ENCODE measurements at places on chromosomes 3 and 15. TPM values are rescaled to one million over a fixed set of nuclear protein-coding genes. Genes with fewer than 3 reads are reported as not detected.

DNA sequence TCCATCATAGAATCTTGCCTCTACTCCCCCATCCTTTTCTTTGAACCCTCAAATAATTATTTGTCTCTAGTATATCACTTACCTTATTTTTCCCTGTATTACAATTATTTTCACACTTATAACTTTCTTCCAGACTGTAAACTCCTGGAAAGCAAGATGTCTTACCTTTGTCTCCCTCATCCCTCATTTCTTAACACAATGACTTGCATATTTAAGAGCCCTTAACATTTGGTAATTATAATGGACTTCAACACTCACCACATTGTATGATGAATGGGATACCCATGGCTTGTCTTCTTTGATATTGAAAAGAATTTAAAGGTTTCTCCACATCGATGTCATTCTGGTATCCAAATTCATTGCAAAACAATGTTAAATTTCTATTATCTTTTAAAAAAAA lies 81.4 kb upstream of the GUCA1C start:
- H3K4me1 ChIP-seq: no peaks in the 10 kb centered on the region
- H3K4me3 ChIP-seq: no peak overlapping the region
- H3K27me3 ChIP-seq: no peaks in the 10 kb centered on the region
- no peak overlapping the region for H3K27ac ChIP-seq
- no peaks in the 10 kb centered on the region for H3K36me3 ChIP-seq
- no peak for DNase-seq

DNA sequence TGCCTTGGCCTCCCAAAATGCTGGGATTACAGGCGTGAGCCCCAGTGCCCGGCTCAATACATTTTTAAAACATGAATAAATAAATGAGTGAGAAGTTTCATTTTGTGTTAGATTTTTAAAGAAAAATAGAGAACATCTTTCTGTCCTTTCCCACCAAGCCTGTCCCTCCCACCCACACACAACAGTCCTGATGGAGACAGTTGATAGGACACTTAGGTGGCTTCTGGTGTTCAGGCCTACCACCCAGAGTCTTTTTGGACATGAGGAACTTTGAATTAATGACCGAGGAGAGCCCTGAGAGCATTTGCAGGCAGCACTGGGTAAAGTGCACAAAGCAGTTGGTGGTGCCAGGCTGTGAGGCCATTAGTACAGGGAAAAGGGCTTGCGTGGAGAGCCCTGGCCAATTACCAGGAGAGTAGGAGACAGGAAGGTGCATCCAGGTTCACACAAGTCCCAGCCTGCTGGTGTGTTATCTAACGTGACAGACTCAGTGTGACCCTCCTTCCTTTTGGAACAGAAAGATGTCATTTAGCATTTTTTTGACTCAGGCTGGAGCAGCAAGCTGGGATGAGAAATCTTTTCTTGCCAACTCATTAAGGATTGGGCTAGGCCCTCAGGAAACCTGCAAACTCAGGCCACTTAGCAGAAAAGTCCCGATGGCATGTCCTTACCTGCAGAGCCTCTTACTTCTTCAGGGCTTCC lies 103.6 kb downstream of the PDCD6IP start:
- no peak overlapping the region for H3K27ac ChIP-seq
- H3K27me3 ChIP-seq: peaks cover 1% of the 10 kb centered on the region
- no peak for DNase-seq
- H3K4me3 ChIP-seq: no peak overlapping the region

DNA sequence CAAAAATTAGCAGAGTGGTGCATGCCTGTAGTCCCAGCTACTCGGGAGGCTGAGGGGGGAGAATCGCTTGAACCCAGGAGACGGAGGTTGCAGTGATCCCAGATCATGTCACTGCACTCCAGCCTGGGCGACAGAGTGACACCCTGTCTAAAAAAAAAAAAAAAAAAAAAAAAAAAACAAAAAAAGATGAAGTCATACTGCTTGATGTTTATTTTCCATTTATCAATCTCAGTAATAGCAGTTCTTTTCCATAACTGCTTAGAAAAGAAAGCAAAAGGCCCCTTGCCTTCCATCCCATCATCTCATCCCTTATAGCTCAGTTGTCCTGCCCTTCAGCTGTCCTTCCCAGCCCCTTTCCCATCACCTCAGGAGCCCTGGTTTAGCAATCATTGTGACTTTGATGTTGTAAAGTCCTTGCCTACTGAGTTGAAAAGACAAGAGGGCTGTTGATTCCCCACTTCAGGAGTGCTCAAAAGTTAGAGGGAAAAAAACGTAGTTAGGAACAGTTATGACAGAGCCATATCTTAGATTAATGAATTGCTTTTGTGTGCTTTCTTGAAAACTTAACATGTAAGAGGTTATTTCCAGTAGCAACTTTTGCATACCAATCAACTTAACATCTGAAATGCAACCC lies 18.0 kb upstream of the THRB start:
- no peak overlapping the region for H3K27ac ChIP-seq
- no peaks in the 10 kb centered on the region for H3K36me3 ChIP-seq
- no peaks in the 10 kb centered on the region for H3K27me3 ChIP-seq

- H3K4me1 ChIP-seq: peaks cover 19% of the 10 kb centered on the region
- DNase-seq: no peak
- no peak overlapping the region for H3K27ac ChIP-seq
Measured at GRCh38 chr3:161212906-161213305, 8.2 kb upstream of the NMD3 start.

- peaks cover 2% of the 10 kb centered on the region for H3K27me3 ChIP-seq
- no peak overlapping the region for H3K27ac ChIP-seq
- H3K36me3 ChIP-seq: no peaks in the 10 kb centered on the region
- no peaks in the 10 kb centered on the region for H3K4me1 ChIP-seq
- H3K4me3 ChIP-seq: no peak overlapping the region
Measured at GRCh38 chr3:130529486-130530215, 12.7 kb downstream of the COL6A6 start.

- no peaks in the 10 kb centered on the region for H3K27me3 ChIP-seq
- H3K4me3 ChIP-seq: no peak overlapping the region
- no peak overlapping the region for H3K27ac ChIP-seq
- no peaks in the 10 kb centered on the region for H3K36me3 ChIP-seq
- no peaks in the 10 kb centered on the region for H3K4me1 ChIP-seq
Measured at GRCh38 chr3:138066383-138066782, 49.0 kb downstream of the DZIP1L start.

DNA sequence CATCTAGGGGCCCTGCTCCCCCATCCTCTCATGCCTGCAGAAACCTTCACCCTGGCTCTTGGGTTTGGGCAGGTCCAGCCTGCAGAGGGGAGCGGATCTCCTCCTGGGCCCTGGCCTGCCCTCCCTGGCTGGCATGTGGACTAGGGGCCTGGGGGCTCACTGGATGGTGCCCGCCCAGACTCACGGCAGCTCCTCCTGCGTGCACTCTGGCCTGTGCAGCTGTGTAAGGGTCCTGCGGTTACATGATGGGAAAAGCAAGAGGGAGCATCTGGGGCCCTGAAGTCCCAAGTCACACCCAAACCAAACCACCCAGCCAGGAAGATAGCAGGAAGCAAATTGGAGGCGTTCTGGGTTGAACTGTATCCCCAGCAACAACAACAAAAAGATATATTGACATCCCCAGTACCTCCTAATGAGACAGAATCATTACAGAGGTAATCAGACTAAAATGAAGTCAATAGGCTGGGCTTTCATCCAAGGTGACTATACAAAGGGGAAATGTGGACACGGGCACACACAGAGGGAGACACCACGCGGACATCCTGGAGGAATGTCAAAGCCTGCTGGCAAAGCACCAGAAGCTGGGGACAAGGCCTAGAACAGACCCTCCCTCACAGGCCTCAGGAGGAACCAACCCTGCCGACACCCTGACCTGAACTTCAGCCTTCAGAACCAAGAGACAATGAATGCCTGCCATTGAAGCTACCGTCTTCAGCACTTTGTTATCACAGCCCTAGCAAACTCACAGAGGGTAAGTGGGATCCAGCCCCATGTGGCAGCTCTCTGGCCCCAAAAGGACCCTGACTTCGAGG lies 10.4 kb upstream of the CLK3 start:
- no peaks in the 10 kb centered on the region for H3K36me3 ChIP-seq
- peaks cover 32% of the 10 kb centered on the region for H3K4me1 ChIP-seq
- DNase-seq: peak; percentile 22
- H3K27me3 ChIP-seq: peaks cover 11% of the 10 kb centered on the region
- no peak overlapping the region for H3K4me3 ChIP-seq
- no peak overlapping the region for H3K27ac ChIP-seq

DNA sequence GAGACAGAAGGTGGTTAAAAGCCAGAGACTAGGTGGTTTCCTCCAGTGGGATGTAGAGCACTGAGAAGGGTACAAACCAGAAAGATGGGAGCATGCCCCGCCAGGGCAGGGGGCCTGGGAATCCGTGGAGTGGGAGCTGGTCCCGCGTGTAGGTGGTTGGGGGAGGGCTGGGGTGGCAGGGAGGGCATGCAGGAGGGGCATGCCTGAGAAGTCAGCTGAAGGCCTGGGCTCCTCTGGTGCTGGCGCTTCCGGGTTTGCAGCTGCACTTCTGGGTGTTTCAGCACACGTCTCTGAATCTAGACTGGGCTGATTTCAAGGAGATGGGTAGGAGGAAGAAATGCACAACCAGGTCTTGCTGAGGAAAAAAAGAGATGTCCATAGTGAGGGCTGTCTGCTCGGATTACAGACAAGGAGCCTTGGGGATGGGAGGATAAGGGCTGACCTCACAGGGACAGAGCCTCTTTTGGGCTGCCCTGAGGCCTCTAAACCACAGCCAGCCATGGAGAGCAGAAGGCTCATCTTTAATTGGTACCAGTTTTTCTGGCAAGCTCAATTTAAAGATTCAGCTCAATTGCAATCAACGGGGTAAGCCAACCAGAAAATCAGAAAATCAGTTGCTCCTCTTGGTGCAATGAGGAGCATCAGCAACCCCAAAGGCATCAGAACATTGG lies 151.9 kb downstream of the FAM43A start:
- peaks cover 30% of the 10 kb centered on the region for H3K27me3 ChIP-seq
- DNase-seq: no peak
- H3K27ac ChIP-seq: no peak overlapping the region
- no peaks in the 10 kb centered on the region for H3K4me1 ChIP-seq
- no peaks in the 10 kb centered on the region for H3K36me3 ChIP-seq
- no peak overlapping the region for H3K4me3 ChIP-seq

DNA sequence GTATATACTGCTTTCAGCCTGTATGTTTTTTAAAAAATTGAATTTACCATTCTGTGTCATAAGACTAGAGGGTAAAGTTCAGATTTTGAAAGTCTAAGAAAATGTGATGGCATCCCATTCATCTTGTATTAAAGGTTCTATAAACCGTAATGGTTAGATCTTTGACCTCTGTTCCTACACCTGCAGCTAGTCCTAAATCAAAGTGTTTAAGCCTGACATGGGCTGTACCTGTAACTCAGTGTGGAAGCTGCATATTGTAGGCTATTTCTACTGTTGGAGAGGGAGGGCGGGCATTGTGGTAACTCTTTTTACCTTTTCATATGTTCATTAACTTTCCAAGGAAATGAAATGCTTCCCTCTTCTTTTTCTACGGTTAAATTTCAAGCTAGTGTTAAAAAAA lies 53.9 kb downstream of the ARHGEF26 start:
- no peak for DNase-seq
- no peak overlapping the region for H3K27ac ChIP-seq
- H3K36me3 ChIP-seq: no peaks in the 10 kb centered on the region
- no peaks in the 10 kb centered on the region for H3K27me3 ChIP-seq

DNA sequence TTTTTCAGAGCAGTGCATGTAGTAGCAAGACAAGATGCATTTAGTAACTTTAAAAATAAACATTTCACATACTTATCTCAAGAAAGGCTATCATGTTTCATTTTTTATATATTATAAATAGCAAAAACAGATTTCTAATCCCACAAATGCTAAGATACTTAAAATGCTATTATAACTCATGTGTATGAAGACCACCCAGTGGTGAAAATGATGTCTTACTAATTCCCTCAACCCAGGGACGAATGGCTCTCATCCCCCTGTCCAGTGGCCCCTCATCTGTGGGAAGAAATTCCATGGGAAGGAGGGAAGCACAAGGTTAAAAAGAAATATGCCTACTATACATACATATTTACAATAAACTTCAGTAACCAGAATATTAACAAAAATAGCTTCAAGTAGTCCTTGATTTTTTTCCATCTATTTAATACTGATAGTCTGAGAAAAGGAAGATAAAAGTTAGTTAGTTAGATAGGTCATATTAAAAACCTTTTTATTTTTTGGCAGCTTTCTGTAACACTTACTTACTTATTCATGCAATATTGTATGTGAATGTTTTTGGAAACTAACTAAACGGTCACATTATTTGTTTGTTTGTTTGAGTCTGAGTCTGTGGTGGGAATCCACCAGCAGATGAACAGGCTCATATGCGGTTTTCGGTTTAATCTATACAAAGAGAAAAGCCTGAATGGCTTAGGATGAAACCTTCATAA lies 14.8 kb downstream of the NR2E3 start:
- H3K4me3 ChIP-seq: no peak overlapping the region
- no peak overlapping the region for H3K27ac ChIP-seq
- DNase-seq: no peak
- H3K27me3 ChIP-seq: no peaks in the 10 kb centered on the region
- no peaks in the 10 kb centered on the region for H3K4me1 ChIP-seq

DNA sequence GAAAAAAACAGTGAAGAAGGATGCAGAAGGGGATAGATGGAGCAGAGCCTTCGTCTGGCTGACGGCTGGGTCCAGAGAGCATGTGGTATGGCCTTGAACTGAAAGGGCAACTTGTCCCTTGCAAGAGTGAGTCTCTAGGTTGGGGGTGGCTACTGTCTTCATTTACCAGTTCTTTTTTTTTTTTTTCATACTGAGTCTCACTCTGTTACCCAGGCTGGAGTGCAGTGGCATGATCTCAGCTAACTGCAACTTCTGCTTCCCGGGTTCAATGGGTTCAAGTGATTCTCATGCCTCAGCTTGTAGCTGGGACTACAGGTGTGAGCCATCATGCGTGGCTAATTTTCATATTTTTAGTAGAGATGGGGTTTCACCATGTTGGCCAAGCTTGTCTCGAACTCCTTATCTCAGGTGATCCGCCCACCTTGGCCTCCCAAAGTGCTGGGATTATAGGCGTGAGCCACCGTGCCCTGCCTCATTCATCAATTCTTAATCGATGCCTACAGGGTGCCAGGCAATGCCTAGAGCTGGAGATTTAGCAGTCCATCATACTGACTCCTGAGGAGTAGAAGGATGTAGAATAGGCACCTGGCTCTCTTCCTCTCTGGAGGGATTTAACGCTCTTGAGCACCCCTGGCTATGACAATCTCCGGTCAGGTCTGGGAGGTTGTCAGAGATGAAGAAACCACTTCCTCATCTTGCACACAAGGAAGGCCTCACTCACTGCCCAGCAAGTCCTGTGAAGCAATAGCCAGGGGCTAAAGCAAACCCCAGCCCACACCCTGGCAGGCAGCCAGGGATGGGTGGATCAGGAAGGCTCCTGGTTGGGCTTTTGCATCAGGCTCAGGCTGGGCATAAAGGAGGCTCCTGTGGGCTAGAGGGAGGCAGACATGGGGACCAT lies at the start of gene CAMP:
Gene CAMP (plus strand): TSS at position 880 of the 898 bp plus-strand sequence. CDS start 17 bp downstream, at position 897.
- DNase-seq: peak; percentile 70
- no peaks in the 10 kb centered on the region for H3K36me3 ChIP-seq
- peaks cover 55% of the 10 kb centered on the region for H3K4me1 ChIP-seq
- peaks cover 4% of the 10 kb centered on the region for H3K27me3 ChIP-seq
- no peak within 1 kb of the TSS for H3K27ac ChIP-seq
- no peak within 1 kb of the TSS for H3K4me3 ChIP-seq

GRCh38 chr3:128873244-128874022 lies 6.0 kb upstream of the ACAD9 start:
- no peaks in the 10 kb centered on the region for H3K27me3 ChIP-seq
- H3K4me1 ChIP-seq: peaks cover 17% of the 10 kb centered on the region
- H3K27ac ChIP-seq: no peak overlapping the region

The SLC9C1 gene
- not detected for total RNA-seq

The EPB42 gene
- total RNA-seq: not detected

The LYZL4 gene
- not detected for total RNA-seq

The ITIH1 gene
- total RNA-seq: 12.3 TPM

The CDC25A gene
- 45.4 TPM for total RNA-seq
